ENCODE measurements at places on chromosomes 6 and 20.

DNA sequence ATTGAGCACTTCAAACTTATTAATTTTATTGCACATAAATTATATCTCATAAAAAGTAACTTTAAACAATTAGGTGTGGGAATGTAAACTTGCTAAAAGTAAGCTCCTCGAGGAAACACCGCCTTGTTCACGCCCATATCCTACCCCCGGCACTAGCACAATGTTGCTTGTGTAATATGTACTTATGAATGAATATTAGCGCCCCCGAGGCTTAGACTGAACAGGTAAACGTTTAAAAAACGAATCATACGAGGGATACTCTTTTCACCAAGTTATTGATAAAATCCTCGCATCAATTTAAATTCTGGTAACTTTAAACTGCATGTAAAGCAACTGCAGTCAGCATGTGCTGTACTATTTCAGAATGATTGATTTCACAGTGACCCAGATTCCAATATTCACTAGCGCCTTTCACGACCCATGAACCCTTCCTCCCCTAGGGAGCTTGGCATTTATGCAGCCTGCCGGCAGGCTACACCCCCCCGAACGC, 637 bp downstream of the TFB1M start:
- no peak for DNase-seq

DNA sequence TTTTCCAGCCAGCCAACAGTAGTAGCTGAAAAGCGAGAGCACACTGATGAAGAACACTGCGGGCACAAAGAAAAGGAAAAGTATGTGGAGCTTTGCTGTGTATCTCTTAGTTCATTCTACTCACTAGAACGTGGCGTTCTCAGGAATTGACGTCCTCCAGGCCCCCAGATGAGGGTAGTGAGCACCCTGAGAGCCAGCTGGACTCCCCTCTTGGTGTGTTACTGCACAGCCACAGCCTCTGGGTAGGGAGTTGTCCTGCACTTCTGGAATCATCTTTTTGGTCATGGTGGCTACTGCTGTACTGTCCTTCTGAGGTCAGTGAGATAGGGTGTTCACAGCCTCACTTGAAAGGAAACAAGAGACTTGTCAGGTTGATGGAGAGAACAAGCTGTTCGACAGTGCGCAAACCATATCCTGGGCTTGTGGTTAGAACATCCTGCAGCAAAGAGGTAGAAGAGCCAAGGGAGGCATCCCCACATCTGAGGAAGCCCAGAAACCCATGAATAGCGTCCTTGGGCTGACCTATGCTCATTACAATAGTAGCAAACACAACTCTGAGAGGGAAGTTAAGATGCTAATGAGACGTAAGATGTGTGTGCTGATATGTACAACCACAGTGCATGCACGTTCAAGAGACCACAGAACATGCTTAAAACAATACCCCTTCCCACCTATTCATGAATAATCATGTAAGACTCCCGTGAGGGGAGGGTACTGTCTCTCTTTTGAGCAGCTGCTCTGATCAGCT, 14.6 kb upstream of the HLA-F start:
- no peak for DNase-seq

DNA sequence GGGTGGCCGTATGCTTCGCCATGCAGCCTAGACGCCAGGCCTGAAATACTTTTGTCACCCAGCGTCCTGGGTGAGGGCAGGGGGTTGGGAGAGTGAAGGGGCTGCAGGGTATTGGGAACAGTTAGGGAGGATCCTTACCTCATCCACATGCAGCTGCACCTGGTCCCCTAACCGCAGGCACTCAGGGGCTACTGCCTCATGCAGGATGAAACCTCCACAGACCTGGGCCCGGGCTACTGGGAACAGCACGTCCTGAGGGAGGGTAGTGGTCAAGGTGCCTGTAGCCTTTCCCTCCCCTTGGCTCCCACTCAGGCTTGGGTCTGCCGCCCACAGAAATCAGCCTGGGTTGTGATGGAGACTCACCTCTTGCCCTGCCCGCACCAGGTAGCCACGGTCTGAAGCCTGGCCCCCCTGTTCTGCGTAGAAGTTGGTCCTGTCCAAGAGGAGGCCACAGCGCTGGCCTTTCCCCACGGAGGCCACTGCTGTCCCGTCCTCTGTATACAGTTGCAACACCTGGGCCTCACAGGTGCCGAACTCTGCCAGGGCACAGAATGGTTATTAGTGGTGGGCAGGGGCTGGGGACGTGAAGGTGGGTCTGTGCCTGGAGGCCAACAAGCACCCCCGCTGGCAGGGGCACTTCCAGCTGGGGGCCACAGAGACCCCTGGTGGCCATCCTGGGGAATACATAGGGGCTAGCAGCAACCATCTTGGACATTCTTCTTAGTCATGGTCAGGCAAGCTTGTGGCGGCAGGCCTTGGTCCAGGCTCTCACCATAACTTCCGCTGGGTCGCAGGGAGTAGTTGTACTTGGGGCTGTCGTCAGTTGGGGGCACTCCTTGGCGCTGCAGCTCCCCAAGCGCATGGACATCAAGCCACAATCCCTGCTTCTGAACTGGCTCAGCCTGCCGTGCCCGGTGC, 8.6 kb downstream of the AARS2 start:
- peak; percentile 21 for DNase-seq

GRCh38 chr20:37984018-37984785, 49.1 kb downstream of the TTI1 start:
- no peak for DNase-seq

DNA sequence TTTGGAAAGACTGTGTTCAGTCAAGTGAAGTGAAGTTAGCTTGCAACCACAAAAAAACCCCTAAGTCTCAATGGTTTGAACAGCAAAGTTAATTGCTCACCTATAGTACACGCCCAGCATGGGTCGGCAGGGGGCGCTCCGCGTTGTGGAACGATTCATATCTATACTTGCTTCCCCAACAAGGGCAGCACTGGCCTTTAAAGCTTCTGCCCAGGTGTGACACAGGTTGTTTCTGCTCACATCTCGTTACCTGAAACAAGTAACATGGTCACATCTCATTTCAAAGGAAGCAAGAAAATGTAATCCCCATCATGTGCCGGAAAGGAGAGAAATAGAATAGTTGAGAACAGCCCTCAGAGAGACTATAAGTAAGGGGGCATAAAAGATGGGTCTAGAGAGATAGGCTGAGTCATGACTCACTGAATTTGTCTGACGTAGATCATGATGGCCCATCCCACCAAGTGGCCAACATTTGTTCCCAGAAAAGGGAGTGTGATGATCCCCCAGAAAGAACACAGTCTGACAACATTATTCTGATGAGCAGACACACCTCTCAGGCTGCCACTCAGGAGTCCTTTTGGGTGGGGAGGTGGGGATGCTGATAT, 29.0 kb downstream of the HNF4A start:
- DNase-seq = peak; percentile 84

GRCh38 chr20:63062188-63063140, 55.7 kb upstream of the BHLHE23 start:
- DNase-seq = no peak

DNA sequence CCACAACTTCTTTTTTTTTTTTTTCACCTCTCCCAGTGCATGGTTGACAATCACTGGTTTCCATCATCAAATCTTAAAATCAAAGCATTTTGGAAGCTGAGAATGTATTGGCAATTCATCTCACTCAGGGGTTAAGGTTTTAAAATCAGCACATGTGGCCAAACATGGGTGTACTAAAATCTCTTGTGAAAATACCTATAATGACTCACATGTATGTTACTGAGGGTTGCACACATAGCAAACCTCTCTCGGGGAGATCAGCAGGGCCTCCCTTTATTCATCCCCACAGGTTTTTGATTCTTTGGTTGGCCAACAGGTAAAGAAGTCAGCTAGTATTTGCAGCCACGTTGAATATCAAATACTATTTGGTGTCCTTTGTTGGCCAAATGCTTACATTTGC, 44.3 kb upstream of the OCSTAMP start:
- no peak for DNase-seq

DNA sequence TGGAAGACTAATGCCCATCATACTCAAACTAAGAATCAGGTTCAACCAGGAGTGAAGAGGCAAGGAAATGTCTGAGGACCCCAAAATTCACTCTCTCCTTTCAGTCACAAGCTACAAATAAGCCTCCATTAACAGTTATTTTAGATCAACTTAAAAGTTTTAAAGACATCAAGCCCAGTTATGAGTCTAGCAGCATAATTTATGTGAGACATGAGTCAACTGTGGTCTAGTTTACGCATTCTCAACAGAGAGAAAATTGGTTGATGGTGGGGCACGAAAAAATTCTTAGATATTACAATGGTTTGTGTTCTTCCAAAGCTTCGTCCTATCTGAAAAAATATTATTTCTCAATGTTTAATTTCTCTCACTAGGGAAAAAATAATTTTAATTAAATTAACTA, 204.9 kb upstream of the NT5E start:
- no peak for DNase-seq

- DNase-seq = no peak
Observed at GRCh38 chr6:139423037-139423703, 48.7 kb upstream of the CITED2 start.

DNA sequence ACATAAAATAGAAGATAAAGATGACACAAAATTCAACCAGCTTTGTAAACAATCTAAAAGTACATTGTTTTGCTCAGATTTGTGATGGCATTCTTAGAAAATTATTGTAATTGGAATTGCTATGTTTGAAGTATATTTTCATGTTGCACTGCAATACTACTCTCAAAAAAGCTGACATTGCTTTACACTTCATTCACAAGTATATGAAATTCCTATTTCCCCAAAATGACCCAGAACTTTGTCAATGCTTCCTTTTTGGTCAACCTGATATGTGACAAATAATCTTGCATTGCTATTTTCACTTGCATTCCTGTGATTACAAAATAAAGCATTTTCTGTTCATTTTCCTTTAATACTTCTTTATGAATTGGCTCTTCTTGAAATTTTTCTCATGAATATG, 104.1 kb upstream of the BMP5 start:
- DNase-seq = no peak

GRCh38 chr6:136550330-136551071, at the start of gene MAP7:
Gene MAP7 (minus strand): TSS chr6:136550422. CDS start chr6:136550408, 14 bp downstream.
- peak; percentile 48 for DNase-seq

DNA sequence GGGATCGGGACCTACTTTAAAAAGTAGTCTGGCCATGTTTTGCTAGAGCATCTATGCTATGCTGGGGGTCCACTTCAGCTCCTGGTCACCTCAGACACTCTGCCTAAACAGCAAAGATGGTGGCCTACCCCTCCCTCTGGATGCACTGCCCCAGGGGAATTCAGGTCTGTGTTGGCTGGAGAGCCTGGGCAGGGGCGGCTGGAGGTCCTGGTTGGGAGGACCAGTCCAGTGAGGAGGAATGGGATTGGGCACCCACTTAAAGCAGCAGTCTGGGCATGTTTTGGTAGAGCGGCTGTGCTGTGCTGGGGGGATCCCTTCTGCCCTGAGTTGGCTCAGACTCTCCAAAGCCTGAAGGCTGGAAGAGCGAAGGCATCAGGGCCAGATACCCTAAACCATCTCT, 23.2 kb upstream of the TCF21 start:
- no peak for DNase-seq
